ENCODE measurements at places on chromosomes 1 and 21.

GRCh38 chr21:40049031-40049930 lies 182.0 kb downstream of the PCP4 start:
- no peak for DNase-seq

GRCh38 chr1:200130552-200130951 lies 103.0 kb downstream of the NR5A2 start:
- DNase-seq: no peak

DNA sequence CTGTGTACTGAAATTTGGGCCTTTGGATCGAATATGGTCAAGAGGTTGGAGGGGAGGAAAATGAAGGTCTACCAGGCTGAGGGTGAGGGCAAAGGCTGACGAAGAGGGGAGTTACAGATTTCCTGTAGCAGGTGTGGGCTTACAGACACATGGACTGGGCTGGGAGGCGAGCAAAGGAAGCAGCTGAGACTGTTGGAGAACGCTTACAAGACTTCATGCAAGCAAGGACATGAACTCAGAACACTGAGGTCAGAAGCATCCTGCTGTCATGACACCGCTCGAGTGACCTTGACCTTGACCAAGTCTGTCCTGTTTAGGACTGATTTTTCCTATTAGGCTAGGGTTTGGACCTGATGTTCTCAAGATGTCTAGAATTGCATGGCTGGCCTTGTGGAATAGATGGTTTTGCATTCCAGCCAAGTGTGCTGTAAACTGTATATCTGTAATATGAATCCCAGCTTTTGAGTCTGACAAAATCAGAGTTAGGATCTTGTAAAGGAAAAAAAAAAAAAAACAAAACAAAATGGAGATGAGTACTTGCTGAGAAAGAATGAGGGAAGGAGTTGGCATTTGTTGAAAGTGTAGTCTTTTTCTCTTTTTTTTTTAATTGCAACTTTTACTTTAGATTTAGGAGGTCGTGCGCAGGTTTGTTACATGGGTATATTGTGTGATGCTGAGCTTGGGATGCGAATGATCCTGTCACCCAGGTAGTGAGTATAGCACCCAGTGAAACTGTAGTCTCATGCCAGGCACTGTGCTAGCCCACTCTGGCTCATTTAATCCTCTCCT lies 5.8 kb downstream of the ELF3 start:
- peak; percentile 72 for DNase-seq

DNA sequence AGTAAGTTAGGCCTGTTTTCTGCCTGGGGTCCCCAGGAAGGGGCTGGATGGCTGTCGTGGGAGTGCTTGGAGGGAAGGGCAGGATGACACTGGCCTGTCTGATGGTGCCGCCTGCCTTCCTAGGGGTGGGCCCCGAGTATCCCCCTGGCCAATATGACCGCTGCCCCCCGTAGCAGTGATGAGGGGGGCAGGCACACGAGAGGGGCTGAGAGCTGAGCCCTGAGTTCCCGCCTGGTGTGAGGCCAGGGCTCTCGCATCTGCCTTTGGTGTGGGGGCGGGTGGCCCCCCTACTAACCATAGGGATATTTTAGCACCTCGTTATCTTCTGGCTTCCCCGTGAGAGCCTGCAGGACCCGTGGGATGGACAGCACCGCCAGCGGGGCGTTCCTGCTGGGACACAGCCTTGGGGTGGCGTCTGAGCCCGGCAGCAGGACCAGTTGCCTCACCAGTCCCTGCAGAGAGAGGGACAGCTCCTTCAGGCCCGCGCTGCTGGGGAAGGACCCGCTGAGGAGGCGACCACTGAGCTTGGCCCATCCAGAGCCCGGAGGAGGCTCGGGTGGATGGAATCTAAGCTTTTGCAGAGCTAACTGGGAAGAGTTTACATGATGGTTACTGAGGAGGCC lies 10.4 kb downstream of the KRTAP10-1 start:
- DNase-seq: no peak

- no peak for DNase-seq
These were observed 49.3 kb downstream of the TRAF5 start for GRCh38 chr1:211375949-211376348.

Data from umbilical cord (tissue), 2 donors.